Gastrocnemius medialis (tissue), 4 donors: ENCODE measurements at places on chromosomes 11 and 22. TPM values are rescaled to one million over a fixed set of nuclear protein-coding genes. Genes with fewer than 3 reads are reported as not detected.

Gene PRG3
- not detected for total RNA-seq

Gene IFTAP
- 22.1 TPM for total RNA-seq

GRCh38 chr22:35725521-35725920 is 7.8 kb downstream of the APOL5 start:
- H3K27ac ChIP-seq = no peak overlapping the region
- H3K27me3 ChIP-seq = no peaks in the 10 kb centered on the region
- H3K4me1 ChIP-seq = no peaks in the 10 kb centered on the region
- H3K36me3 ChIP-seq = no peaks in the 10 kb centered on the region
- no peak for DNase-seq

- peaks cover 31% of the 10 kb centered on the region for H3K4me1 ChIP-seq
- H3K27me3 ChIP-seq = no peaks in the 10 kb centered on the region
- H3K27ac ChIP-seq = no peak overlapping the region
- H3K4me3 ChIP-seq = no peak overlapping the region
- DNase-seq = no peak
Observed at GRCh38 chr11:88293931-88294330, 43.6 kb downstream of the CTSC start.

DNA sequence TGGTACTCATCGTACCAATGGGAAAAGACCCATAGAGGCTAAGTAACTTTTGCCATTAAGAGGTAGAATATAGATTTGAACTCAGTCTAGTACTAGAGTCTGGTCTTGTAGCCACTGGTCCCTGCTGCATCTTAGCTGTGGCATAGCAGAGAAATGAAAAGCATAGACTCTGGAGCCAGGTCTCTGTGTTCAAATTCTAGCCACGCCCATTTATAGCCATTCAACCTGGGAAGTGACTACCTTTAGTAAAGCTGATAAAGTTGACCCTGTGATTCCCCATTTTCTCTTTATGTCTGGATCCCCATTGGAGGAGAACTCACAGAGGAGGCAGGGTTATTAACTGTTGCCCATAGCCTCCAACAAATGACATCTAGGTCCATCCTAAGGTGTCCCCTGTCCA is 113.6 kb downstream of the ME3 start:
- H3K36me3 ChIP-seq = no peaks in the 10 kb centered on the region
- H3K4me1 ChIP-seq = peaks cover 10% of the 10 kb centered on the region
- H3K27me3 ChIP-seq = no peaks in the 10 kb centered on the region
- H3K27ac ChIP-seq = peak overlapping the region; percentile 70
- H3K4me3 ChIP-seq = no peak overlapping the region

DNA sequence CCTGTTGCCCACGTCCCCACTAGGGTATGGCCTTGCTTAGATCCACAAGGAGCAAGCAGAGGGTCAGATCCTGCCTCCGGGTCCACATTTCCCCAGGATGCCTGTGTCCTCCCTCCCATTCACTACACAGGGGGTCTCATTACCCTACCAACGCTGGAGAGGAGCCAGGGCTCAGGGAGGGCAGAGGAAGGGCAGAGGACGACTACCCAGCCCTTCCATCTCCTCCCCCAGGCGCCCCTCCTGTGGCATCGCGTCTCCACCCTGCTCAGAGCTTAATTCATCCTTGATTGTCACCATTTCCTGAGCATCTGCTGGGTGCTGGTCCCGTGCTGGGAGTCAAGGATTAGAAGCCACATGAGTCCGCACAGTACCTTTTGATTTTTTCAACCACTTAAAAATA is 5.0 kb downstream of the NFAM1 start:
- no peaks in the 10 kb centered on the region for H3K36me3 ChIP-seq
- no peak overlapping the region for H3K4me3 ChIP-seq
- DNase-seq = no peak
- peaks cover 11% of the 10 kb centered on the region for H3K27me3 ChIP-seq
- H3K4me1 ChIP-seq = no peaks in the 10 kb centered on the region
- no peak overlapping the region for H3K27ac ChIP-seq

DNA sequence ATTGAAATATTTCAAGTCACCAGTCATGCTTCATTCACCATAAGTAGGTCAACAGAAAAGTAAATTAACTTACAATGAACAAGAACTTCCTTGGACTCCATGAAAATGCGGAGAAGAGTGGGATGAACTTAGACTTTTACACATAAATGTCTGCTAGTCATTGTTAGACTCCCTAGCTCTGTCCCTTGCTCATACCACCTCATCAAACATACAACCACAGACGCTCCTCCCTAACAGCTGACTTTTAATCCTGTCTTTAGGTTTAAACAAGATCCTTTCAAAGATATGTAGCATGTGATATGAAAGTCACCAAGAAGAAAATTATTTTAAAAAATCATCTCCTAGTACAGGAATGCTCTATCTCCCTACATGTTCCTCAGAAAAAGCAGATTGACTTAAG is 248.1 kb downstream of the DLG2 start:
- H3K4me3 ChIP-seq = no peak overlapping the region
- no peak for DNase-seq
- H3K36me3 ChIP-seq = no peaks in the 10 kb centered on the region
- no peak overlapping the region for H3K27ac ChIP-seq
- no peaks in the 10 kb centered on the region for H3K4me1 ChIP-seq

DNA sequence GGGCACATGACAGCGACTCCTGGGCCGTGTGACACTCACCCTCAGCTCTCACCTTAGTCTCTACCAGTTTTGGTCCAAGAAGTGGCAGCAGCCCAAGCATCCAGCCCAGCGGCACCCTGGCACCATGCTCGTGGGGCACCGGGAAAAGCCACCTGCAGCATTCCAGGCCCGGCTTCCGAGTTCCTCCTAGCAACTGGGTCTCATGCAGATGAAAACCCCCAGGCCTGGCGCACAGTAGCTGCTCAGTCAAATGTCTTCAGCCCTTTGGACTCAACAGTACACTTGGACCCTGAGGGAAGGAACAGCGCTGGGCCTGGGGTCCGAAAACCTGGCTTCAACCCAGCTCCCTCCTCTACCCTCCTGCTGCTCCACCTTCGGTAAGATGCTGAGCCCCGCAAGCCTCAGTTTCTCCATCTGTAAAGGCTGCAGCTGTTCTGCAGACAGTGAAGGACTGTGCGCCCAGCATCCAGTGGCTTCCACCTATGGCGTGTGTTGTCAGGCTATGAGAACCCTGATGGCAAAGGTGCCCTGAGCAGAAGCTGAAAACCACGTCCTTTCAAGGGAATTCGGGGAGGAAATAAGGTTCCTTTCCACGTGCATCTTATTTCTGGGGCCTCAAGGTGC is 66.0 kb downstream of the PHF21B start:
- H3K27me3 ChIP-seq = no peaks in the 10 kb centered on the region
- H3K4me3 ChIP-seq = no peak overlapping the region
- no peaks in the 10 kb centered on the region for H3K4me1 ChIP-seq
- H3K27ac ChIP-seq = no peak overlapping the region

- no peak overlapping the region for H3K27ac ChIP-seq
- no peaks in the 10 kb centered on the region for H3K4me1 ChIP-seq
- no peak for DNase-seq
Observed at GRCh38 chr22:50363166-50363802, 20.2 kb downstream of the PPP6R2 start.
